GM04504 (cell line): ENCODE measurements at places on chromosomes 11 and 22.

- DNase-seq: no peak
These were observed 37.9 kb downstream of the NECTIN1 start for GRCh38 chr11:119691020-119691666.

- no peak for DNase-seq
These were observed 34.9 kb upstream of the ACER3 start for GRCh38 chr11:76825726-76826396.

DNA sequence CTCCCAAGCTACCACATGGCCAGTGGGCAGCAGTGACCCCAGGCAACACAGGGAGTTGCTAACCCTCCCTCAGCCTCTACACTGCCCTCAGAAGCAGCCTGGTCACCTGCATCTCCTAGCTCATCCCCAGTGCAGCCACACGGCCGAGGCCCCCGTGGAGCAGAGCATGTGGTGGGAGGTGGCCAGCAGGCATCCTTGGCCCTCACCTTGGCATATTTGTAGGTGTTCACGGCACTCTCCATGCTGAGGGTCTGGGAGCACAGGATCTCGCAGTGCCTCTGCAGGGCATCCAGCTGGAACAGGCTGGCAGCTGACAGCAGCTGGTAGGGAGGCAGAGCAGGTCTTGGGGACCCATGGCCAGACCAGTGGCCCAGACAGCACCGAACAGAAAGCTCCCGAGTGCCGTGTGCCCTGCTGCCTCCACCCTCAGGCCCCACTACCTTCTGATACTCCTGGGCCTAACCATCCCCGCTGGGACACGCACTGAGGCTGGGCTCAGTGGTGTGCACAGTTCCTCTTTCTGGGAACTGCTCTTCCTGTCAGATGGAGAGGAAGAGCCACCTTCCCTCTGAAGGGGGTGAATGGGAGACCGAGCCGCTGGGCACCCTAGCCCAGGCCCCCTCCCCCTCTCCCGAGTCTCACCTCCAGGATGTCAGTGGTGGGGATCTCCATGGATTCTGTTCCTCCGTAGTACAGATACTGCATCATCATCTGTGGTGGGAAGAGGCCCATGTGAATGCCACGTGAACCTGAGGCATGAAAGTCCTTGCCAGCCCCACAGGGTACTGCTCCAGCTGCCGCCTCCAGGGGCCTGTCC is 48.8 kb downstream of the NAT10 start:
- DNase-seq: no peak

- no peak for DNase-seq
These were observed 283.9 kb upstream of the CNTN5 start for GRCh38 chr11:98736833-98737232.

GRCh38 chr22:38799265-38800002 is 5.5 kb upstream of the DNAL4 start:
- peak; percentile 86 for DNase-seq

DNA sequence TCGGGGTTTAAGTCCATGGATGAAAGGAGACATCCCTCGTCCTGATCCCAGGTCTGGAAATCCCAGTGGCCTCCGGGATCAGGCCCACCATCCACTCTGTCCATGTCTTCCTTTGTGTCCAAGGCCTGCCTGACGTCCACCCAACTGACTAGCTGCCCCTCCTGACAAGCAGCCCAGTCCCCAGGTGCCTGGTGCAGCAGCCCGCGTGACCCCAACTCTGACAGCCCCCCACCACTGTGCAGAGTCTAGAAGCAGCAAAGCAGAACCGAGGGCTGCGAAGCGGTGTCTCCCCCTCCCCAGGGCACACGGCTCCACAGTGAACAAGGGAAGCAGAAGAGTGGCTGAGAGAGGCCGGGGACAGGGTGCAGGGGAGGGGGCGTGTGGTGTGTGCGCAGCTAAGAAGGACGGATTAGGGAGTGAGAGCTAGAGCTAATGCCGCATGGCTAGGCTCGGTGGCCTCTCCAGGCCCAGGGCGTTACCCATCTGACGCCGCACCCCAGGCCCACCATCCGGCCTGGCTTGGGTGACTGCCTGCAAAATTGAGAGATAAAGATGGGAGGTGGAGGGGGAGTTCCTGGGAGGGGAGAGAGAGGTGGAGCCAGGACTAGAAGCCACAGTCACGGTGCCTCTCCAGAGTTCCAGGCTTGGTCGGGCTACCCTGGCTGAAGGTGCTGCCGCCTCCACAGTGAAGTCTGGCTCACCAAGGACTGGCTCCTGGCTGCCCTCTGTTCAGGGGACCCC is 16.6 kb upstream of the BAIAP2L2 start:
- no peak for DNase-seq

GRCh38 chr11:47394050-47394321 is 14.4 kb upstream of the SLC39A13 start:
- DNase-seq: no peak

GRCh38 chr11:34824425-34824824 is 91.8 kb downstream of the APIP start:
- DNase-seq: no peak

DNA sequence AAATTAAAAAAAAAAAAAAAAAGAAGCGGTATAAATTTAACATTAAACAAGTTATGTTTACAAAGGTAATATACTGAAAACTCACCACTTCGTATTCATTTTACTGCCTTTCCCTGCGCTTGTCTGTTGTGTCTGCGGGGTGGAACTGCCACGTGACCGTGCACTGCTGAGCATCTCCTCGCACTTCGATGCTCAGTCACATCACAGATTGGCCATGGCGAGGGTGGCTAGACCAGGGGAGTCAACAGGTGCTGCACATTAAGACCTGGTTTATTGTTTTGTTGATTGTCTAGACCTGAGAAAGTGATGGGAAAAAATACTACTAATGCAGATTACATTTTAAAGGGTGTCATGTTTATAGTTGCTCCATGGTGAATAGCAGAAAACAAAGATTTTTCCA is 22.8 kb upstream of the TUB start:
- DNase-seq: no peak

DNA sequence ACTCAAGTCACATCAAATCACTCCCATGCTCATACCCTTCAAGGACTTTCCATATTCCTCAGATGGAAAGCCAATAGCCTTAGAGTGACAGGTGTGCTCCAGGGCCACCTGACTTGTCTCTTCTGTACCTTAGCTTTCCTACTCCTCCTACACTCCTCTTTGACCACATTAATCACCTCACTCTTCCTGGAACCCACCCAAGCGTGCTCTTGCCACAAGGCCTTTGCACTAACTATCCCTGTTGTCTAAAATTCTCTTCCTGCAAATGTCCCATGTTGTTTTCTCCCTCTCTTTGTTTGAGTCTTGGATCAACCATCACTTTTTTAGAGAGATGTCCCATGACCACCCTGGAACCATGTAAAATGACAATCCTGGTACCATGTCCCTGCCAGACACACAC is 244.1 kb downstream of the AASDHPPT start:
- no peak for DNase-seq

DNA sequence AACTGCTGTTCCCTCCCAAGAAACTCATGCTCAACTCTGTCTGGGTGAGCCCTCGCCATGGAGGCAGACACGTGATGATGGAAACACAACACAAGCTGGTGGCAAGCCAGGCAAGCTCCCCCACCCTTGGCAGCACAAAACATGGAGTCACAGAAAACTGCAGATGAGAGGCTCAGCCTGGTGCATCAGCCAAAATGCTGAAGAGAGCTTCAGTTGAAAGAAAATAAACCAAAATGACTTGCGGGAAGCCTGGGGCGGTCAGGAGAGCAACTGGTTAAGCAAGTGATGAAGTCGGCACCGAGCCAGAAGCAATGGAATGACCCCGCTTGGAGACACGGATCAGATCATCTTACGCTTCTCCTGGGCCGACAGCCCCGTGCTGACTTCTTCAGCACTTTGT is 68.3 kb downstream of the C11orf58 start:
- no peak for DNase-seq

DNA sequence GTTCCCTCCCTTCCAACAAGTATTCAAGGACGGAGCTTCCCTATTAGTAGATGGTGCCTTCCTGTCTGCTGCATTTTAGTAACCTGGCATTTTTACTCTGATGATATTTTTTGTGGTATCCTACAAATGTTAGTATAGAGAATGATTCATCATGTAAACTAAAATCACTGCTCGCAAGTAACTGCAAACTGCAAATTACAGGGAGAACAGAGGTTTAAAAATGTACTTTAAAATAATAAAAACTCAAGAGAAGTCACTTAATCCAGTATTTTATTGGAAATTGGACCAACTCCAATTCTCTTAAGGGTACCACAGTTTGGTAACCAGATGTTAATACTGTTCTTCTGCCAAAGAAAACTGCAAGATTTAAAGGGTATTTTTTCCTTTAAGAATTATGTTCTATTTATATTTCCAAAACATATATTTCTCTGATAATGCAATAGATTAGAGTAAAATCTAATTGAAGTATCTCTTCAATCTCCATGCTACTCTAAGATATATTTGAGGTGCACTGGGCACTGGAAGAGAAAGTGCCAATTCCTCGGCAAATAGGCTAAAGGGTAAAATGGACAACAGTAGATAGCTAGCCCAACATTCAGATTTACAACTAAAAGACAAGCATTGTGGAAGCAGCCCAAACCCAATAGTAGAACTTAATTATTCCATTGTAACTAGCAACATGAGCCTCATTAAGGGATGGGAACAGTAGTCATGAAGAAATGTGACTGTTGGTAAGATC is 298.0 kb downstream of the TTC28 start:
- no peak for DNase-seq

GRCh38 chr22:28955817-28956216 is 72.4 kb downstream of the ZNRF3 start:
- DNase-seq: no peak

DNA sequence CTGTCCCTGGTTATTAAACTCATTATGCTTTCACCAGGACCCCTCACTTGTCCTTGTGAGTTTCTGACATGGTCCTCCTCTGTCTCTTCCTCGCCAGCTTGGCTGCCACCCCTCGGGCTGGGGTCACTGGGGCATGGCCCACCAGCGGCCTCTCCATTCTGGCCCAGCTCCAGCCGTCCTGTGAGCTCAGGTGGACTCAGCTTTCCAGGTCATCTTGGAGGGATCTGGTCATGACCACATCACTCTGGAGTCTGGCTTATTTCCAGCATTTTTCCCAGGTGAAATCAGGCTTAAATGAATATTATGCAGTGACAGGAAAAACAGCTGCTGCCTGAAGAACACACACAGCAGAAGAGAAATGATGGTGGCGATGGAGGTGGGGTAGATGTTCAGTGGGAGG is 224.5 kb downstream of the ADAMTS15 start:
- DNase-seq: no peak

DNA sequence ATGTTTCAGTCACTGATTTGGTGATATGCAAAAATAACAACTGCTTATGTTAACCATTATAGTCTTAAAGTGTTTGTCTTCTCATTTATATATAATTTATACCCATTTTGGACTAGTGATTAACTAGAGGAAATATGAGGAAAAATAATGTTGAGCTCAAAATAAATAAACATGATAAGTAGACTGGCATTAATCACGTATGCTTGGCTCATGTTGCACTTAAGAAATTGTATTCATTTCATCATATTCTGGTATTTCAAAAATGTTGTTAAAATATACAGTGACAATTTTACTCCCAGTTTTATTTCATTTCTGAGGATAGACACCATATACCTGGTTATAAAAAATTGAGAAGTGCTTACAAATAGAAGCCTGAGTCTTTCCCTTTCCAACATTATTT is 3.8 kb upstream of the OR10D3 start:
- DNase-seq: no peak

DNA sequence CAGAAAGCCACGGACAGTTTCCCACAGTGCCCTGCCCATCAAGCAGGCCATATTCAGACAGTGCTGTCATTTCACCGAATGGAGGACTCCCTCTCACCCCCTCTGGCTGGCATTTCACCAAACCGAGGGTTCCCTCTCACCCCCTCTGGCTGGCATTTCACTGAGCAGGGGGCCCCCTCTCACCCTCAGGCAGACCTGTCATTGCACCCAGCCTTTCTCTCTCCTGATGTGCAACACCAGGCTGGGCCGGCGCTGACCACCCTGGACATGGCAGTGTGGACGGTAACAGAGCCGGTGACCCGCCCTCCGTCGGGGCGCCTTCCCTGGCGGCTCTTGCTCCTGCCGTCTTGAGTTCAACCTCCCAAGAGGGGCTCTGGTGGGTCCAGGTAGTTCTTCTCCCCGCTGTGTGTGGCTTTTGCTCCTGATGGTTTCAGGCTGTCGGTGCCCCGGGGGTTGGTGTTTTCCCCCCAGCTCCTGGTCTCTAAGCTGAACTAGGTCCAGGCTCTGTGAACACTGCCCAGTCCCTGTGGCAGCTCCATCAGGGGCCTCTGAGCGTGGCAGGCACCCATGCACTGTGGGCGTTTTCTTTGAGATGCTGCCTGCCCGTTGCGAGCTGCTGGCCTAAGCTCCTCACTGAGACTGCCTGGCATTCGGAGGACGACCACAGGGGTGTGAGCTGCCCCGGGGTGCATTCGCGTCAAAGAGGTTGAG is 46.9 kb downstream of the SMIM38 start:
- no peak for DNase-seq

- no peak for DNase-seq
These were observed 404.1 kb downstream of the TBC1D22A start for GRCh38 chr22:47166446-47167016.

DNA sequence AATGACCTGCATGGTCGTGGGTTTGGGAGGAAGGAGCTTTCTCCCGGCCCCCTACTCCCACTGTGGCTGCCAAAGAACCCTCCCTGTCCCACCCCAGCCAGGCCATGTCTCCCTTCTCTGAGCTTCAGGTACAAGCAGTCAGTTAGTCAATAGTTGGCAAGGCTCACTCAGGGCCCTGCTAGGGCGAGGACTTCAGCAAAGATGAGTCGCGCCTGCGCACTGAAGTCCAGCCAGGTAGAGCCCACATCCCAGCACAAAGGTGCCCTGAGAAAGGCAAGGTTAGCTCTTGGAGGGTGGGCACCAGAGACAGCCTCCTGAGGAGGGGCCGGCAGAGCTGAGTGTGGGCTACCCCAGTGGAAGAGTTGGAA is 11.1 kb downstream of the C11orf86 start:
- no peak for DNase-seq

DNA sequence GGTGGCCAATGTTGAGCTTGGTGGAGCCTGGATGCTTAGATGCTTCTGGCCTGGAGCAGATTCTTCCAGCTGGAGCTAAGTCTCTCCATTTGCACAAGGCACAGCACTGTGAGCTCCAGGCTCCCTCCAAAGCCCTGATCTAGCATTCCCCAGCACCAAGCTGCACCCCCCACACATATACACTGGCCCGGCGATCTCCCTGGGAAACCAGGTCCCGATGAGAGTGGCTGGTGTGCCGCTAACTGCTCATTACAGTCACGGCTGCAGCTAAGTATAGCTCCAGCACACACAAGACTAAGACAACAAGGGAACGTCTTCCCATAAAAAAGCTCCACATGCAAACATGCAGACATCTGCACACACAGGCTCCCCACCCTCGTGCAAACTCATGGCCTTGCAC is 17.6 kb downstream of the KCNC1 start:
- no peak for DNase-seq

- no peak for DNase-seq
These were observed 333.3 kb downstream of the TTC28 start for GRCh38 chr22:28346308-28346707.

GRCh38 chr11:68939583-68940555 is 36.2 kb downstream of the IGHMBP2 start:
- no peak for DNase-seq

- no peak for DNase-seq
These were observed 74.8 kb upstream of the SLC22A12 start for GRCh38 chr11:64516226-64516625.

- no peak for DNase-seq
These were observed 47.8 kb downstream of the ARRB1 start for GRCh38 chr11:75303544-75304224.

GRCh38 chr11:73154178-73154577 is 12.1 kb upstream of the FCHSD2 start:
- no peak for DNase-seq
